A549 treated with RU486 at 1 μM for 4 hours (cell line): ENCODE measurements at places on chromosomes 3 and 15. TPM values are rescaled to one million over a fixed set of nuclear protein-coding genes. Genes with fewer than 3 reads are reported as not detected.

Gene SPINK8
- total RNA-seq, result not detected in 5 replicates

Gene MEGF11
- total RNA-seq, result 0.13 to 0.80 TPM (median 0.65 TPM) in 5 replicates

Gene GP5
- total RNA-seq, result 0.03 TPM in 1 of 5 replicates, not detected in the others

Gene SKOR1
- 0.02 to 0.03 TPM in 2 of 5 replicates, not detected in the others for total RNA-seq

Gene PRTG
- total RNA-seq, result 9.6 to 12.6 TPM (median 11.1 TPM) in 5 replicates

Gene MESP2
- total RNA-seq, result 0.26 to 0.67 TPM (median 0.42 TPM) in 5 replicates

Gene KLHL25
- total RNA-seq, result 5.3 to 8.4 TPM (median 7.3 TPM) in 5 replicates

Gene ARL6IP5
- 76.9 to 97.9 TPM (median 88.0 TPM) in 5 replicates for total RNA-seq

Gene CCR8
- not detected in 5 replicates for total RNA-seq
